ENCODE measurements at places on chromosomes 12 and 14.

GRCh38 chr14:99497894-99498293 is 16.7 kb downstream of the CCNK start:
- no peak for DNase-seq

DNA sequence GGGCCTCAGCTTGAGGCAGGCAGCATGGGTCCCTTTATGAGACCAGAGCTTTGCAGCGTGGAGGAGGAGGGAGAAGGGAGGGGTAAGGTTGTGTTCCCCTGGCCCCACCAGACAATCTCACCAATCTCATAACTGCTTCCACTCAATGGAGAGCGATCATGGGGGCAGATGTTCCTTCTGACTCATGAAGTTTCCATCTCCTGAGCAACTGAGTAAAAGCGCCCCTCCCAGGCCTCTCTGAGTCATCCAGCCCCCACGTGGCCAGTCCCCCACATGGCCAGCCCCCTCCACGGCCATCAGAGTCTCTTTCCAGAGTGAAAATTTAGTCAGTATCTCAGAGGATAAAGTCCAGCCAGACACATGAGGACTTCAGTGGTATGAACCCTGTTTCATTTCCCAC is 39.2 kb upstream of the PLXNC1 start:
- DNase-seq = no peak

- no peak for DNase-seq
These were observed 425.2 kb downstream of the EGLN3 start for GRCh38 chr14:33525626-33526025.

DNA sequence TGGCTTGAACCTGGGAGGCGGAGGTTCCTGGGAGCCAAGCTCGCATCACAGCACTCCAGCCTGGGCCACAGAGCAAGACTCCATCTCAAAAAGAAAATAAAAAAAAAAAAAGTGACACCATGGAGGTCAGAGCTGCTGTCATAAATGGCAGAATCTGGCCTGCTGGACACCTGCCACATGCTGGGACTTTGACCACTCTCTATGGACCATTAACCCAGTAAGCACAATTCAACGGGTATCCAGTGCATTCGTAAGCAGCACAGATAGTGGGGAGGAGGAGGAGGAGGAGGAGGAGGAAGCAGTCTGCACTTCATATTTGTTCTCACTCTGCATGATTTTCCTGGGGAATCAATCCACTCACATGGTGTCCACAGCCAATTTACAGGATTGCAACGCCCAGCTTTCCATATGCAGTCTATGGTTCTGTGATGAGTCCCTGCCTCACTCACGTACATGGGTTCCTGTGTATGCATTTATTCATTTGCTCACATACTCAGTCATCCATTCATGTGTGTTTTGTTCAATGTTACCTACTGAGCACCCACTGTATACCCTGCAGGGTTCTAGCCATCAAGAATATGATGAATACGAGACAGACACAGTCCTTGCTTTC is 326.8 kb downstream of the GLT1D1 start:
- DNase-seq = no peak

DNA sequence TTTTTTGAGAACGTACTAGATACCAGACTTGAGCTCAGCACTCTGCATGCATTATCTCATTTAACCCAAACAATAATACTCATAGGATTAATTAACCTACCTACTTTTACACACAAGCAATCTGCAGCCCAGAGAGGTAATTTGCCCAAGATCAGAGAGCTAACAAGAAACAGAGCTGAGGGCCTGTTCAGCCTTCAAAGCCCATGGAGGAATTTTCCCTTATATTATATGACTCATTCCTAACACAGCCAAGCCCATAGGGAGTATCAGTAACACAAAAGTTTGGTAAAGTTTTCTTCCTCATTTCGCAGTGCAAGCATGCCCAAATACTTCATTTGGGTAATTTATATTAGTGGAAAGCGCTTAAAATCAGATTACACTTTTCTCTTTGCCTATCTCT is 94.7 kb downstream of the GALC start:
- DNase-seq = no peak

GRCh38 chr14:103870891-103871595 is 23.7 kb upstream of the PPP1R13B start:
- DNase-seq = no peak

- no peak for DNase-seq
These were observed 983.6 kb downstream of the FLRT2 start for GRCh38 chr14:86513564-86513963.

- no peak for DNase-seq
These were observed 170.0 kb downstream of the SLC2A13 start for GRCh38 chr12:39935839-39936238.

DNA sequence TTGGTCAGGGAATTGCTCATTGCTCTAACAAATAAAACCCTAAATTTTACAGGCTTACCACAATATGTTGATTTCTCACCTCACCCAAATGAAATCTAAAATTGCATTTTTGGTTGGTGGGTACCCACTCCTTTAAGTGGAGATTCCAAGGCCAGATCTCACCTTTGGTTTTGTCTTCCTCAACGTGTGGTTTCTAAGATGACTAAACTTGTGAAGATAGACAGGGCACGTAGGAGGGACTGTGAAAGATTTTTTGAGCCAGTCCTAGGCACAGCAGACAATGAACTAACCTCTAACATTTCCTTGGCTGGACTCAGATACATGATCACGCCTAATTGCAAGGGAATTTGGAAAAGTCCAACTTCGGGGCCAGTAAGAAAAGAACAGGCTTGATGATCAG is 1003.9 kb downstream of the FLRT2 start:
- no peak for DNase-seq

- no peak for DNase-seq
These were observed 10.6 kb upstream of the MAP4K5 start for GRCh38 chr14:50542941-50543418.

- DNase-seq = no peak
These were observed 62.6 kb downstream of the DUSP6 start for GRCh38 chr12:89289720-89290119.

- DNase-seq = no peak
These were observed 203.3 kb upstream of the CRY1 start for GRCh38 chr12:107296681-107297089.

GRCh38 chr12:83027021-83027723 is 340.5 kb downstream of the TMTC2 start:
- no peak for DNase-seq

DNA sequence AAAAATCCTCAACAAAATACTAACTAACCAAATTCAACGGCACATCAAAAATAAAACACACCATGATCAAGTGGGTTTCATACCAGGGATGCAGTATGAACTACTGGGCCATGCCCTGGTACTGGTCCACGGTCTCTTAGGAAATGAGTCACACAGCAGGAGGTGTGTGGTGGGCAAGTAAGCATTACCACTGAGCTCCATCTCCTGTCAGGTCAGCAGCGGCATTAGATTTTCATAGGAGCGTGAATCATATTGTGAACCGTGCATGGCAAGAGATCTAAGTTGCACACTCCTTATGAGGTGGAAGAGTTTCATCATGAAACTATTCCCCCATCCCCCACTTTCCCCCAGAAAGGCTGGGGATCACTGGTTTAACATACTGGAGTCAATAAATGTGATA is 6.7 kb upstream of the LGR5 start:
- DNase-seq = no peak

DNA sequence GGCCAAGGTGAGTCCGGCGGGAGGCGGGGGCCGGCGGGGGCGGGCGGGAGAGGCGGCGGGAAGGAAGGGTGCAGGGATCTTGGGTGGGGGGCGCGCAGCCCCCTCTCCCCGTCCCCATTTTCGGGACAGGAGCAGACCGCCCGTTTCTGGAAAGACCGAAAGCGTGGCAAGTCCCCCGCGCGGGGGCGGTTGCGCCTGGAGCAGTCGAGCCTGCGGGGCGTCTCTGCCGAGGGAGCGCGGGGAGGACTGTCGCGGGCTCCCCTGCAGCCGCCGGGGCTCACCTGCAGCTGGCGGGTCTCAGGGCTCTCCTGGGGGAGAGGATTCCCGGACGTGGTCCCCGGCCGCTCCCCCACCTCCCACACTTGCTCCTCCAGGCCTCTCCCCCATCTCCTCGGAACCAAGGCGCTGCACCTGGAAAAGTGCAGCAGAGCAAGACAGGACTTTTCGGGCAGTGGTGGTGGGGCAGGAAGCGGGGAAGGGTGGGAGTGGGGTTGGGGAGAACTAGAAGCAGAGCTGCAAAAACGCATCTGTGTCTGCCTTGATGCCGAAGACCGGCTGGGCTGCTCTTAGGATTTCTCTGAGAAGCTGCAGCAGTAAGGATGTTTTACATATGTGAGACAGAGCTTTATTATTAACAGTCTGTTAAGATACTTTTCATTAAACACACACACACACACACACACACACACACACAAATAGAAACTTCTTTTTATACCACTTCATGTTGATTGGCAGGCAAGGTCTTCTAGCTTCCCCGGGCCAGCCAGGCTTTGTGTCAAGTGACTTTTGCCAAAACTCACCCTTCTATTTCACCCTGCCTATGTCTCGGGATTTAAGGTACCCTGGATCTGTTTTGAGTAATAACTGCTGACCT is 677 bp downstream of the C12orf75 start:
- DNase-seq = no peak

- no peak for DNase-seq
These were observed 79.7 kb downstream of the RIMBP2 start for GRCh38 chr12:130636370-130636769.

- no peak for DNase-seq
These were observed 83.2 kb downstream of the HMGA2 start for GRCh38 chr12:65907513-65907912.

- DNase-seq = no peak
These were observed 203.8 kb downstream of the RBM19 start for GRCh38 chr12:113762155-113762881.

DNA sequence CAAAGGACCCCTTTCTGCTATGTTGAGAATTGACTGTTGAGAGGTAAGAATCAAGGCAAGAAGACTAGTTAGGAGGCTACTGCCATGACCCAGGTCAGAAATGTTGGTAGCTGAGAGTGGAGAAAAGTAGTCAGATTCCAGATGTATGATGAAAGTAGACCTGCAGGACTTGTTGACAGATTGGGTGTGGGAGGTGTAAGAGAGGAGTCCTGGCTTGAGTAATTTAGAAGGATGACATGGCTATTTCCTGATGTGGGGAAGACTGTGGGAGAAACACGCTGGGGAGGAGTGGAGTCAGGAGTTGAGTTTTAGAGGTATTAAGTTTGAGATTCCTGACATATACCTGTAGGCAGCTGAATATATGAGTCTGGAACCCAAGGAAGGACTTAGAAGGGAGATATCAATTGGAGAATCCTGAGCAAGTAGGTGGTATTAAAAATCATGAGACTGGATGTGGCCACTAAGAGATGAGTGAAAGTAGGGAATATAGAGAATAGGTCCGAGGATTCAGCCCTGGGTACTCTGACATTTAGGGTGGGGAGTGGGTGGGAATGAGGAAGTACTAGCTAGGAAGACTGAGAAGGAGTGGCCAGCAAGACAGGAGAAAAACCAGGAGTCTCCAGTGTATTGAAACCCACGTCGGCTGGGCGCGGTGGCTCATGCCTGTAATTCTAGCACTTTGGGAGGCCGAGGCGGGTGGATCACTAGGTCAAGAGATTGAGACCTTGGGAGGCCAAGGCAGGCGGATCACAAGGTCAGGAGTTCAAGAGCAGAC is 12.6 kb upstream of the DDX47 start:
- DNase-seq = no peak

- no peak for DNase-seq
These were observed 431 bp upstream of the RHOJ start for GRCh38 chr14:63203618-63204406.

DNA sequence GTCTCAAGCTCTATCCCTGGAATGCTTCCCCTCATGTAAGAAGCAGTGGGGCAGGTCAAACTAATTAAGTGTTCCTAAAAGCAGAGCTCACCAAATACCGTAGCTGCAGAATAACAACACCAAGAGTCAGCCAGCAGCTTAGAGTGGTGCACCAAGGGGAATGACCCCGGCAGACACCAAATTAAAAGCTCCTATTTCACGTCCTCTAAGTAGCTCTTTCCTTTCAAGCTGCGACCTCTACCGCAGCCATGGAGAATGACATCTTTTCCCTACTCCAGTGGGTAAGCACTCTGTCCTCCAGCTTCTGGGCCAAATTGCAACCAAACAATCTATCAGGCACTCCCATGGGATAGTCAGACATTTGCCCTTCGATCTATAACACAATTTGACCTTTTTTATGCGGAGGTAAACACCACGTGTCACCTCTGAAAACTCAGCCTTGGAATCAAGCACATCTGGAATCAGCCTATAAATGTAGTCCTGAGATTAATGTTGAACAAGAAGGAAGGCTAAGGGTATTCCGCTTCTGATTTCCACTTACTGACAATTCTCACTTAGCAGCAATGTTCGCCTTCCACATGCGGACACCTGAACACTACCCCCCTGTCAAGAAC is 67.6 kb upstream of the CDKN3 start:
- no peak for DNase-seq

- no peak for DNase-seq
These were observed 46.7 kb downstream of the TMCC3 start for GRCh38 chr12:94603434-94604365.

DNA sequence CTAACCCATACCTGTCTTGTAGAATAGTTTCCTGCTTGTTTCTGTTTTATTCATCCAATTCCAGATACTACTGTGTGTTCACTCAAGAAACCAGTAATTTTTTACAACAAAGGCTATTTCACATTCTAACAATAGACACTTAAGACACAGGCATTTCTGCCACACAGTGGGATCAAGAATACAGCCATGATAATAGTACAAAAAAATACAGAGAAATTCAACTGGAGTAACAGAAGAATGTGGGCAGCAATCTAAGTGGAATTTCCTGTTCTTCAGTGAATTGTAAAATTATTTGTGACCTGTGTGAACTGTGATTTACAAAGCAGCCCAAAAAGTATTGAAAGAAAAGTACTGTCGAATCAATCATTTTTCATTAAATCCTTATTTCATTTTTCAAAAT is 282.9 kb downstream of the CCER1 start:
- no peak for DNase-seq

DNA sequence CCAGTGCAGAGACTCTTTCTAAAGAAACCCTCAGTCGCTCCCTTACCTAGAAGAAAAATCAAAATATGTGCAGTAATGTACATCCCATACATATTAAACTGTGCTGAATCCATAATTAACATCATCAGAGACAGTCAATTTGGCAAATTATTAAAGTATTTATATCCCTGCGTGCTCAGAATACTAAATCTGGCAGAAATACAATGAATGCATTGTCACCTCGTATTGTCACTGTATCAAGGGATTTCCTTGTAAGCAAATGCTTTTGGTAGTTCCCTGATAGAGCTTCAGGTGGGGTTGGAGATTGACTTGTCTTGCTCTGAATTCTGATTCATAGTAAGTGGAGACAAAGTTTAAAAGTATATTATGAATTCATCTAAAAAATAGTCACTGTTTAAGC is 319.1 kb downstream of the PPFIA2 start:
- DNase-seq = no peak

DNA sequence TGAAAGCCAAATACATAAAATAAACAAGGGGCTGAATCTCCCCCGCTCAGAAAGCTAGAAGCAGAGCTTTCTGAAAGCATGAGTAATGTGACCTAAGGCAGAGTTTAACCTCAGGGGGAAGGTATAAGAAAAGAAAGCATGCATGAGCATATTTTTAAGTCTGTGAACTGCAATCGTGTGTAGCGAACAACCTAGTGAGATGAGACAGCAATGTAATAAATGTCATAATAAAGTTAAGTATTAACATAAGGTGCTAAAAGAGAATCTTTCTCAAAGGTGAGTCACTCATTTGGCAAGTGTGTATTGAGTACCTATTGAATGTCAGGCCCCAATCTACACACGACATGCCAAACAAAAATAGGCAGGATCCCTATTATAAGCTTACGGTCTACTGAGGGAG is 14.2 kb upstream of the WDR20 start:
- DNase-seq = no peak
